Right forelimb (tissue), 1 donor: ENCODE measurements at places on chromosomes 5 and 9.

DNA sequence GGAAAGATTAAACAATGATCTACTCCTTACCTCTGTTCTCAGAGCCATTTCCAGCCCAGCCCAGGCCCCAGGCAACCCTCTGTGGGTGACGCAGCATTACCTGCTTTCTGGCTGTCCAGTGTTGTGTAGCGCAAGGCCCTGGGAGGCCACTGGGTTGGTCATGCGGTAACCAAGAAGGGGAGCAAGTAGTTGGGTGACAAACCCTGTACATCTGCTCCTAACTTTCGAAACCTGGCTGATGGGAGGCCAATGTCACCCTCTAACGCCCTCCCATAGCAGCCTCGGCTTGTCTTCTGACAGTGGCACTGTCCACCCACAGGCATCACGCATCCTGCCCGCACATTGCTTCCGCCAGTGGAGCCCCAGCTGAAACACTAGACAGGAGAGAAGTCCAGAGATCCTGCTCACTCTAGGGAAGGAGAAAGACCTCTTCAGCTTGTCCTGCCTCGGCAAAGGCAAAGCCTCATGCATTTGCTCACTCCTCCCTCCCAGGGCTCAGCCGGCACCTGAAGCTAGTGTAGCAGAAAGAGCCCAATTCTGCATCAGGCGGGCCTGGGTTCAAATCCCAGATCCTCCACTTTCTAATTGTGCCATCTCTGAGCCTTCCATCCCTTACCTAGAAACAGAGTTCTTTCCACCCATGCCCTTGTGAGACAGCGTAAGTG, 94.6 kb downstream of the ADAMTS2 start:
- peak; percentile 9 for DNase-seq

- peak; percentile 42 for DNase-seq
Observed at GRCh38 chr5:775961-776861, 8.3 kb downstream of the ZDHHC11B start.

- no peak for DNase-seq
Observed at GRCh38 chr5:159916841-159917761, 819 bp downstream of the ADRA1B start.

DNA sequence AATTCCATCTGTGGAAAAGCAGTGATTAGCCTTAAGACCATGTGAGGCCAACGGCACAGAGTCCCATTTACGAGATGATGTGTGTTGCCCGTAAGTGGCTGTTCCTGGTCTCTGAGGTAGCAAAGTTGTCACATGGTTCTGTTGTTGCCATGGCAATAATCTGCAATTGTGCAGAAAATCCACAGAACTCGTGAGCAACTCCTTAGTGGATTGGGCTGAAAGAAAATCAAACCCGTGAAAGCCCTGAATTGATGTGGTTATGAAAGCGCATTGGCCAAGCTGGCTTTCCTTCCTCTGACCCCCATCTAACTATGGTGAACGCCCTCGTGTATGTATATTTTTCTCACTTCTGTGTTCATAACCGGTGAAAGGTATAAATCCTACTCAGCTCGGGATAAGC, 614.7 kb downstream of the EBF1 start:
- DNase-seq: peak; percentile 59

DNA sequence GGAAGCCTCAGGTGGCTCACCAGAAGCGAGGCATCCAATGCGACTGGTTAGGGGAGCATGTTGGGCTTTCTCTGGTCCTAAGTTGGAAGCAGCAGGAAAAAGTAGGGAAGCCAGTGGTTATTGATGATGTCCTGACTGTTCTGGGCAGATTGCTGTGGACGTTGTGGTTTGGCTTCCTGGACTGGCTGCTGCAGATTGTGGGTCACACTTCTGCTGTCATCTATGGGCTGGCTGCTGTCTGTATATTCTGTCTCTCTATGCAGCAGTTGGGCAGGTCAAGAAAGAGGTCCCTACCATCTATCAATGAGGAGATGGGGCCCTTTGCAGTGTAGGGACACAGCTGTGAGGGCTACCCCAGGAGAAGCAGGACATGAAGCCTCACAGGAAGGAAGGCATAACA, 13.5 kb upstream of the MARCHF6 start:
- no peak for DNase-seq

DNA sequence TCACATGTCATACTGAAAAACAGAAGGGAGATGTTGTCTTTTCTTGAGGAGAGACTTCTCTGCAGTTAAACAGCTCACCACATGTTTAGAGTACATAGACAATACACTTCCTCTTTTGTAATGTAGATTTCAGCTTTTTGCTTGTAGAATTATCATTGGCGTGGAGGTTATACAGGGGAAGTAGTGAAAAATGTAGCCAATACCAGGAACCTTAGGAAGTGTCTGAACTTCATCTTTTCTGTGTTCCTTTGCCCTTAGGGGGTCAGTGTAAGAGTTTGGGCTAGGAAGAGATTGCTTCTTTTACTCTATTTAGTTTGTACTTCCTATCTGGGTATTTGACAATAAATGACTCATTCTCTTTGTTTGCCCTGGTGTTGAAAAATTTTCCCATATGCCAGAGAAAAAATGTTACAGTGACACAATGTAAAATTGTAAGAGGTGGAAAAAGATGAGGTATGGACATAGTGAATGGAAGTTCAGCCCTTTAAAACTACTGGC, 21.0 kb upstream of the CDKN2B start:
- no peak for DNase-seq

DNA sequence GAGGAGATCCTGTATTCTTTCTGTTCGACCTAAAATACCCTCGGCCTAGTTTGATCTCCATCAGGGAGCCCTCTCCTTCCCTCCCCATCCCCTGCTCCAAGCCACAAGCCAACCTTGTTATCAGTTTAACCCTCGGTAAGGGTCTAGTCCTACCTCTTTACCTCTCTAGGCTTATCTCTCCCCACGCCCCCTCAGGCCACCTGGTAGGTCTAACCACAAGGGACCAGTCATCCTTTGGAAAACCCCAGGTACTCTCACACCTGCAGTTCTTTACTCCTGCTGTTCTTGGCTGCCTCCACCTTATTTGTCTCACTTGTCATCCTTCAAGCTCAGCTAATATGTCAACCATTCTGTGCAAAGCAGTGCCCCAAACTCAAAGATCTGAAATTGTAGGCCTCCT, 78.7 kb downstream of the RAD23B start:
- no peak for DNase-seq

DNA sequence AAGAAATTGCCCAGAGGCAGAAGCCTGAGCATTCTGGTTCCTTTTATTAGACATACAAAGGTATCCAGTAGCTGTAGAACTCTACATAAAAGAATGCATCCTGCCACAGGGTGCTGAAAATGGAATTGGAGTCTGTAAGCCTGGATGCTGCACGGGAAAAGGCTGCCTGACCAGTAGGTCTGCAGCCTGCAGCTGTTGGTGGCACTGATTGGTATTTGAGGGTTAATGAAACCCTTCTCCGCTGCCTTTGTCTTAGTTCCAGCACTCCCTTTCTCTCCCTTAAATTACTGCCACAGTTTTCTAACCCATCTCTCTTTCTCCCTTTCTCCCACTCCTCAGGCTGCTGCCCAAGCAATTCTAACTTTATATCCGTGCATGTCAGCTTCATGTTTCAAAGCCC, 64.7 kb downstream of the BRINP1 start:
- no peak for DNase-seq

GRCh38 chr5:143141652-143142051, 261.8 kb downstream of the NR3C1 start:
- DNase-seq: no peak

DNA sequence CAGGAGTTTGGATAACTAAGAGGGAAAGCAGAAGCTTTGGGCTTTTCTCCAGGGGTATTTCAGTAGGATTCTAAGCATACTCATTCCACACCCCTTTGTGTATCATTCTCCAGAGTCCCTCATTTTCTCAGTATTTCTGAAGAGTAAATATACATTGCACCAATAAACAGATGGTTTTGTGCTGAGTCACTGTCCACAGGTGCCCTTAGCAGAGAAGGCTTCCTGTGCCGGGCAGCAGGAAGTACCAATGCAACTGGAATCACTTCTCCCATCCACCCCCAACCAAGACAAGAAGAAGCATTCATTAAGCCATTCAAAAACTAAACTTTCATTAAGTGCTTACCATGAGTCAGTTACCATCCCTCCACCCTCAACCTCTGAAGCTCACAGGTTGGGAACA, 3.6 kb upstream of the CCNJL start:
- no peak for DNase-seq

DNA sequence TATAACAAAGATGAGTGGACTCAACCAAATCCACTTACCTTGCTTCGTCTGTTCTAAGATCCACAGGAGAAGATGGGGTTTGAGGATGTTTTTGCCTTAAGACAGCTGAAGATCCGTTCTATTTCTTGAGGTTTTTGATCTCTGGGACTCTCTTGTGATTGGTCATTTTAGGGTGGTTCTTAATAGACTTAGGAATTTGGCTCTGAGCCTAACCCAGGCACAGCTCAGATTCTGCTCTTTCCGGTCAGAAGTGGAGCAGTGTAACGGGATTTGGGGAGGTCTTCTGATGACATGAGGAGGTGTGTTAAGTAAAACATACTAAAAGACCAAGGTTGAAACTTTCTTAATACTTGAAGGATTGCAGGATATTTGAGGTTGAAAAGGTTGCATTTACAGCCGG, 166.9 kb downstream of the DMRT2 start:
- no peak for DNase-seq

GRCh38 chr5:1410156-1411014, 34.9 kb downstream of the SLC6A3 start:
- no peak for DNase-seq

- DNase-seq: peak; percentile 52
Observed at GRCh38 chr5:67182301-67182790, 14.3 kb downstream of the CD180 start.
